ENCODE measurements at places on chromosomes 2 and 18.

DNA sequence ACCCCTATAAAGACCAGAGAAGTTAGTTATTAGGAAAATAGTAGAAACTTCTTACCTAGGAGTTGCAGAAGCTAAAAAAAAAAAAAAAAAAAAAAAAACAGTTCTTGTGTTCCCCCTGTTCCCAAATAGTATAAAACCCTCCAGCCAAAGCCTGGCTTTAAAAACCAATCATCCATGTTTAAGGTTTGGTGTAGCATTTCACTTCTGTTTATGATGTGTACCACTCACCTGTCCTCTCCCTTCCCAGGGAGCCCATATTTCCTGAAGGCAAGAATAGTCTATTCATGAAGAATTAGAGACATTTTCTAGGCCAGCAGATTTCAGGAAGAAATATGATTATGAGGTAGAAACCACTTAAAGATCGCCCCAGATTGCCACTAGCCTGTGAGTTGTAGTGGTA, 273.6 kb downstream of the SETBP1 start:
- DNase-seq = no peak

GRCh38 chr2:211144078-211144477, 587.7 kb downstream of the CPS1 start:
- DNase-seq = no peak

DNA sequence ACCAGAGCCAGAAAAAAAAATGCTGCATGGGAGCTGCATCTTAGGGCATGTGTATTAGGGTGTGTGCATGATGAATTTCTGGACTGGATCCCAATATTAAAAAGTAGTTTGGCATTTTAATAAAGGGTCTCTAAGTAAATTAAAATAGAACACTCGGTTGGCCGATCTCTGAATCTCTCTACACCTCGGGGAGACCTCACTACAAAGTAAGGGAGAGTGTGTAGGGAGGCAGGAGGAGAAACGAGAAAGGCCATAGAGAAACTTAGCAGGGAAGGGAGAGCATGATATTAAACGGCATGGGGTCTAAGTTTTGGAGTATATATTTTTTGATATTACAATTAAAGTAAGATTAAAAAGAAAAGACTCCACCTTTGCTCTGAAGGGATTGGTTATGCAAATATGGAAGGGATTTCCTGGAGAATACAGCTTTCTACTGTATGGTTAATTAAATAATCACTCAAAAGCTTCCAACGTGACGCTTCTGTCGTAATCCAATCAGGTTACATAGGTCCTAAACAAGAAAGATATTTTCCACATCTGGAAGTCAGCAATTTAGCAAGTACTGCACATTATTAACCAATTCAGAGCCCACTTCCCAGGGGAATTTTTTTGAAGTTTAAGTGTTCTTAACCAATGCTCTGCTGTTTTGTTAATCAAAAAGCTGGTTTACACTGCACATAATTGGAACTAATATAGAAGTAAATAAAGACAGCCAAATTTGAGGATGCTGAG, 1.0 kb upstream of the ZEB2 start:
- DNase-seq = no peak

DNA sequence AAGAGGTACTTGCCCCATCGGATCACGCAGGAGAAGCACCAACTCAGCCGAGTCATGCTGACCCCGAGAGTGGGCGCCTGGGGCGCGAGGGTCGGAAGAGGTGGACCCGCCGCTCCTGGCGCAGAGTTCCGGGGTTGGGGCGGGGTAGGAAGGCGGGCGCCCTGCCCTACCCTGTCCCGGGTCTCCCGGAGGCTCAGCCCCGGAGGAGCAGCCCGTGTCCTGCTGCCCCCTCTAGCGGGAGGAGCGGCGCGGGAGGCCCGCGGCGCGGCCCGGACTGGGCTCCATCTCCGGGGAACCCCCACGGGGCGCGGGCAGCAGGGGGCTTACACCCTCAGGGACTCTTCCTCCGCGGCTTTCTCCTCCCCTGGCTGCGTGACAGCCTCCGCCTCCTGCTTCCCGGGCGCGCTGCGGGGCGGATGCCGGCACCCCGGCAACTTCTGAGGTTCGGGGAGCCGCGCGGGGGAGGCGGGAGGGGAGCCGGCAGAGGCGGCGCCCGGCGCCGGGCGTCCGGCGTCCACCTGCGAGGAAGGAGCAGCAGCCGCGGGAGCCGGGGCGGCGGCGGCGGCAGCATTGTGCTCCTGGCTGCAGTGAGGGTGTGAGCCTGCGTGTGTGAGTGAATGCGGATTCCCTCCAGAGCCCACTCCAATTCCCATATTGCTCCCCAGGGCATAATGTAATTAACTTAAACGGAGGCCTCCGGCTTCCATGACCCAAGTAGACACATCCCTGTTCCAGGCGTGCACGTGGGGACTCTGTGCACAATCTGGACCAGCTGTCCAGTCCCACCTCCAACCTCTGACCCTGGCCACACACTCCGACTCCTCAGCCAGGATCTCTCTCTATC, 7.6 kb upstream of the TNS1 start:
- DNase-seq = no peak

- peak; percentile 68 for DNase-seq
Observed at GRCh38 chr2:63841254-63842022, at the start of gene UGP2. UGP2 (plus strand) TSS chr2:63841896; CDS start chr2:63842186, 290 bp downstream.

- no peak for DNase-seq
Observed at GRCh38 chr18:32270341-32270740, 80.5 kb downstream of the MEP1B start.

- DNase-seq = no peak
Observed at GRCh38 chr18:27948986-27949385, 227.9 kb downstream of the CDH2 start.

DNA sequence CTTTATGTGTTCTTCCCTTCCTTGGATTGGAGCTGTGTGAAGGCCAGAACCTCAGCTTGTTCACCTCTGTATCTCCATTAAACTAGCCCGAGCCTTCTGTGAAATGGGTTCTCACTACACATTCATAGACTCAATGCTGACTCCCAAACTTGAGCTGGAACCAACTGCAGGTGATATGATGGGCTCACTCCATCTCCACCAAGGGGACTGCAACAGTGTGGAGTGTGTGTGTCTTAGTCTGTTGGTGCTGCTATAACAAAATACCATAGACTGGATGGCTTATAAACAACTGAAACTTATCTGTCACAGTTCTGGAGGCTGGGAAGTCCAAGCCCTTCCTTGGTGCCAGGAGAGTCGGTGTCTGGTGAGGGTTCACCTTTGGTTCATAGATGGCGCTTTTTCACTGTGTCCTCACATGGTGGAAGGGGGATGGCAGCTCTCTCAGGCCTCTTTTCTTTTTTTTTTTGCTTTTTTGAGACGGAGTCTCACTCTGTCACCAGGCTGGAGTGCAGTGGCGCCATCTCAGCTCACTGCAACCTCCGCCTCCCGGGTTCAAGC, 94.2 kb upstream of the MAP4K3 start:
- no peak for DNase-seq

DNA sequence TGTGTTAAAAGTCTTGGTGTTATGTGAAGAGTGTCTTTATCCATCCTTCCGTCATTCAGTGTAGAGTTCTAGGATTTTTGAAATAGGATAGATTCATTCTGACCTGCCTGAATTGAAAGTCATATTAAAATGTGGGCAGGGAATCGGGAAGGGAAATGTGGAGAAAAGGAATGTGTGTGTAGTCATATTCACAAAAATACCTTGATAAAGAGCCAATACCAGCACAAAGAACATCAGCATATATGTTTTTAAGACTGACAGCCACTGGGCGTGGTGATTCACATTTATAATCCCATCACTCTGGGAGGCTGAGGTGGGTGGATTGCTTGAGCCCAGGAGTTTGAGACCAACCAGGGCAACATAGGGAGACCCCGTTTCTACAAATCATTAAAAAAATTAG, 188.1 kb downstream of the CAMKMT start:
- no peak for DNase-seq

- no peak for DNase-seq
Observed at GRCh38 chr2:217108086-217108485, 248.2 kb upstream of the TNP1 start.

GRCh38 chr2:200026332-200027230, 71.2 kb downstream of the MAIP1 start:
- DNase-seq = no peak

DNA sequence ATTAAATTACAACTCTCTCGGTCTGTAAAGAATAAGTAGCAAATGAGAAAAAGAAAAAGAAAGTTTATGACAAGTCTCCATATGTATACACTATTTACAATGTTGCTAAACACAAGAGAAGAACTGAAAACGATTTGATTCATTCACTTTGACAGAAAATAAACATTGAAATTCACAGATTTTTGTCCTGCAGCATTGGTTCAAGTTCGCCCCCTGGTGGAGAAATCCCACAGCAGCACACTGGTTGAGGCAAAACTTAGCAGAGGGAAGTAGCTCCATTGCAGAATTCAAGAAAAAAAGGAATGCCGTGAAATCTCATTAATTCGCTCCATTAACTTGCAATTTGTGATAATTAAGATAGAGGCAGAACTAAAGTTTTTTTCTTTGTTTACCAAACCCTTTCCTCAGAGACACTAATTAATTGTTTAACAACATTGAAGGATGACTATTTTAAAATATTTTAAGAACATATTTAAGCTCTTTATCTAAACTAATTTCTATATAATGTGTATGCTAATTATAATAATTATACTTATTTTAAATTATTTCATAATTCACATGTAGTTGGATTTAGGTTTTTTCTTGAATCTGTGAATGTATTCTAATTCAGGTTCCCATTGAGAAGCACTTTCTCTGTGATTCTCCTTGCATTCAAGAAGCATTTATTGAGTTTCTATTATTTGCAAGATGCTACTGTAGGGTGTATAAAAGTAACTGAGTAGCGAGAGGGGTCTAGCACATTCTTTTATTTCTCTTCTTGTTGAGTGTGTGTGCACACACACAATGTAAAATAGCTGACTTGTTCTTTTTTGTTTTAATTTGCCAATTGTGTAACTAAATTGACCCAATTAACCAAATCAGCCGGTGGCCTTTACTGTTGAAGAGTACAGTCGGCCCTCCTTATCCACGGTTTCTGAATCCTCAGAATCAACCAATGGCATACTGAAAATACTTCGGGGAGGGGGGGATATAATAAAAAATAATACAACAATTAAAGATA, 74.1 kb downstream of the COL4A3 start:
- DNase-seq = peak; percentile 8

GRCh38 chr2:135876066-135876711, at the start of gene MCM6:
MCM6 (minus strand) TSS chr2:135876443; CDS start chr2:135876365, 78 bp downstream.
- peak; percentile 91 for DNase-seq

GRCh38 chr18:5195656-5196055, 1.4 kb downstream of the AKAIN1 start:
- no peak for DNase-seq

GRCh38 chr2:74706741-74707140, 52.7 kb downstream of the SEMA4F start:
- DNase-seq = no peak

DNA sequence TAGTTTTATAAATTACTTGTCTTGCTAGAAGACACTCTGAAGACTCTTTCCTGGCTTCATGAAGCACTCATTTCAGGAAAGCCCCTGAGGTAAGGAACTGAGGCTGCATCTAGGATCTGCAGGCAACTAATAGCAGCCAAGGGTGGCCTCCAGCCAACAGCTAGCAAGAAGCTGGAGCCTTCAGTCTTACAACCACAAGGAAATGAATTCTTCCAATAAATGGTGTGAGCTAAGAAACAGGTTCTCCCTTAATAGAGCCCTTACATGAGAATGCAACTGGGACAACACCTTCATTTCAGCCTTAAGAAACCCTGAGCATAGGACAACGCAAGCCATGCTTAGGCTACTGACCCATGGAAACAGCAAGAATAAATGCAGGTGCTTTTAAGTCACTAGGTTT, 254.6 kb upstream of the RBBP8 start:
- DNase-seq = no peak
